ENCODE measurements at places on chromosomes 1 and 21. TPM values are rescaled to one million over a fixed set of nuclear protein-coding genes. Genes with fewer than 3 reads are reported as not detected.

The GMEB1 gene
- total RNA-seq = 22.7 TPM

The PRPF38A gene
- 61.9 TPM for total RNA-seq

The MROH7 gene
- total RNA-seq = 3.3 TPM

The TRIM45 gene
- 7.0 TPM for total RNA-seq

The RNPC3 gene
- total RNA-seq = 16.9 TPM

The FAM229A gene
- 8.5 TPM for total RNA-seq
